ENCODE measurements at places on chromosomes 6 and 20.

GRCh38 chr6:107877968-107878367, 53.9 kb upstream of the SCML4 start:
- DNase-seq = no peak

- no peak for DNase-seq
These were observed 195.5 kb downstream of the SIM1 start for GRCh38 chr6:100269189-100269588.

DNA sequence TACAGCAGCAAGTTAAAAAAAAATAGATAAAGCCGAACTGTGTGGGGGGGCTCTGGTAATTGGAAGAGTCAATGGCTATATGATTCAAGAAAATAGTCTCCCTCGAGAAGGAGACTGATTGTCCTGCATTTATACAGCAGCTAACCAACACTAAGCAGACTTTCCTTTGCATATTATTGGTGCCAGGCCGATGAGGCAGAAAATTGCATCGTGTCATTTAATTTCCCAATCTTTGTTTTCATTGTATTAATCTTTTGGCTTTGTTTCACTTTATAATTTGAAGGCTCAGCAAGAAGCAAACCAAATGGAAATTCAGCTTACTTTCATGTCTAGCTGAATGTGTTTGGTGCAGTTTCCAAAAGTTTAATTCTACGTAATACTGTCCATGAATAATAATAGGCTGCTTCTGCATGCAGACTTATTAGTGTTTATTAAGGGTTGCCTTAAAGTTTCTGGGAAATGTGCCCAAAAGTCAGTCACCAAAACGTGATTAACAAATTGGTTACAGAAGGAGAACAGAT, 258.5 kb downstream of the HACE1 start:
- no peak for DNase-seq

DNA sequence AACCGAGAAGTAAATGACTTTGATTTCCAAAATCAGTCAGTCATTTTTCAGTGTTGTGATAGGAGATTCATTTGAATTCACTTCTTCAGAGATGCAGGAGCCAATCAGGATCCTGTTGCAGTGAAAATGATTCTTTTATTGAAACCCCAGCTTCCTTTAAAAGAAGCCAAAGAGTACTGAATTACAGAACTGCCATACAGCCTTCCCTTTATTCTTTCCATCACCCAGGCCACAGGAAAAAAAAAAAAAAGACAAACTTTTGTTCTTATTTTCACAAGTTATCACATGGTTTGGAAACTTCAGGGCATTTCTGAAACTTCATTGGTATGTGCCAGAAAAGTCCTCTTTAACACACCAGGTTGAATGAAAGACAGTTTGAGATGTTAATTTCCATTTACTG, 1.8 kb upstream of the CARMIL1 start:
- DNase-seq = no peak

DNA sequence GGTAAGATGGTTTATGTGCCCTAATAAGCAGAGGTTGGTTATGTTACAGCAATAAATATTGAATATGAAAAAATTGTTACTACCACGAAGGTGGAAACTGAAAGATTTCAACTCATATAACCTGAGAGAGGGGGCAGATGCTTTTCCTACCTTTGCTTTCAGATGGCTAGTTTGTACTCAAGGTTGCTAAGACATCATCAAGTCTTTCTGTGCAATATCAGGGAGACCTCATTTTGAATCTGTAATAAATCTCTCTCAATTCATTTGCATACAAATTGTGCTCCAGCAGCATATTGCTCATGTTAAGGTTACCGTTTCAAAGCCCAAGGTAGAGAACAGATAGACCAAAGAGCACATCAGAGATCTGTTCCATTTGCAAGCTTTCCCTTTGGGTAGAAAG, 220.4 kb downstream of the KHDC1L start:
- no peak for DNase-seq

GRCh38 chr20:37878835-37879599, 23.9 kb upstream of the VSTM2L start:
- DNase-seq = no peak

GRCh38 chr20:10170261-10170660, 48.4 kb upstream of the SNAP25 start:
- no peak for DNase-seq

DNA sequence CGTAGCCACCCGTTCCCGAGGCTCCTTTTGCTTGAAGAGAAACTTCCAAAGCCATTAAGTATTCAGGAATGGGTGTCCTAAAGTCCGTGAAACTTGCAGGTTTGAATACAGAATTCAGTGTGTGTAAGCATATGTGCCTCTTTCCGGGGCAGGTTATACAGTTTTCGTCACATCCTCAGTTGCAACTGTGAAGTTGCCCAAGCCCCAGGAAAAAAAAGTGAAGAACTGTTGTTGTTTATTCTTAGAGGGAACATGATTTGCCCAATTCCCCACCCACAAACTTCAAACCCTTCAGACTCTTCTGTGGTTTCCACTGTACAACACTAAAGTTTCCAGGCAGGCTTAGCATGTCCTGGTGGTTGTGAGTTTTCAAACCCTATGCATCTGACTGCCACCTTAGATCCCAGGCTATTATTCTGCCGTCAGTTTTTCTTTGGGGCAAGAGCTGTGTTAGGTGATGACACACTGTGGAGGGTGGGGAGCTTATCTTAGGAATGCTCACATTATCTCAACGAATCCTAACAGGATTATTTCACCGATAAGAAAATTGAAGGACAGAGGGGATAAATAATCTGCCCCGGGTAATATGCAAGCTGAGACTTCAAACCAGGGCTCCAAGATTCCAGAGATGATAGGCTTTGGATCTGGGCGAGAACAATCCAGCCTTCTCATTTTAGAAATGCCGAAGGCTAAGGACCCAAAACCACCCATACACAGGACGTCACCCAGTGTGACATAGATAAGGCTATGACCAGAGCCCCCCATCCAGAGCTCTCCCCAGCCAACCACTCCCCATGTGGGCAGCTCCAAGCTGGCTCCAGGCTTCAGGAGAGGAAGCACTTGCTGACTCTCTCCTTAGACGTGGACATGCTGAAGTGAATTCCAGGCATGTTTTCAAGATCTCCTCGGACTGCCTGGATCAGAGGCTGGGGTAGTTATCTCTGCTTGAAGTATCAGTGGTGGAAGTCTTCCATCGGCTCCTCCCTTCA, 81.7 kb upstream of the AFDN start:
- no peak for DNase-seq

GRCh38 chr6:36245572-36246061, 24.2 kb upstream of the PNPLA1 start:
- DNase-seq = no peak

- DNase-seq = no peak
These were observed 14.8 kb upstream of the TGM2 start for GRCh38 chr20:38179846-38180245.

DNA sequence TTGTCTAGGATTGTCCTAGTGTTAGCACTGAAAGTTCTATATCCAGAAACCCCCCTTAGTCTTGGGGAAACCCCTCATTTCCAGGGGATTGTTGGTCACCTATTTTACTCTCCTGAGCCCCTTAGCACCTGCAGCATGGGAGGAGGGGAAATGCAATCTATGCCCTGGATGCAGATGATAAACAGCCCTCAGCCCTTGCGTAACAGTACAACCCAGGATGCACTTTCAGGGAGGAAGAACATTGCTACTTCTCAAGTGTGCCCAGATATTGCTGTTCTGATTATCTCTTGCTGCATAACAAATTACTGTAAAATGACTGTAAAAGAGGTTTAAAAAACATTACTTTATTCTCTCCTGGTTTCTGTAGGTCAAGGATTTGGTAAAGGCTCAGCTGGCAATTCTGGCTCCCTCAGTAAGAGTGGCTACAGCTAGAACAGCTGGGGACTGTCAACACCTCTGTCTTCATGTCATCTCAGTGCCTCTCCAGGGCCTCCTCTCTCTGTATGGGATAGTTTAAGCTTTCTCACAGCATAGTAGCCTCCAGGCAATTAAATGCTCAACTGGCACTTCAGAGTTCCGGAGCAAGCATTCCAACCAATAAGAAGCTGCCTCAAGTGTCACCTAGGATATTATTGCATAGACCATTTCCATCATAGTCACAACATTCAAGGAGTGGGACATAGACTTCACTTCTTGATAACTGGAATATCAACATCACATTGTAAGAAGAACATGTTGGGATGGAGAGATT, 117.8 kb upstream of the FOXO3 start:
- DNase-seq = no peak
